ENCODE measurements at places on chromosomes 3 and 15.

- DNase-seq, result no peak
Measured at GRCh38 chr3:99873269-99874102, 55.8 kb downstream of the CMSS1 start.

DNA sequence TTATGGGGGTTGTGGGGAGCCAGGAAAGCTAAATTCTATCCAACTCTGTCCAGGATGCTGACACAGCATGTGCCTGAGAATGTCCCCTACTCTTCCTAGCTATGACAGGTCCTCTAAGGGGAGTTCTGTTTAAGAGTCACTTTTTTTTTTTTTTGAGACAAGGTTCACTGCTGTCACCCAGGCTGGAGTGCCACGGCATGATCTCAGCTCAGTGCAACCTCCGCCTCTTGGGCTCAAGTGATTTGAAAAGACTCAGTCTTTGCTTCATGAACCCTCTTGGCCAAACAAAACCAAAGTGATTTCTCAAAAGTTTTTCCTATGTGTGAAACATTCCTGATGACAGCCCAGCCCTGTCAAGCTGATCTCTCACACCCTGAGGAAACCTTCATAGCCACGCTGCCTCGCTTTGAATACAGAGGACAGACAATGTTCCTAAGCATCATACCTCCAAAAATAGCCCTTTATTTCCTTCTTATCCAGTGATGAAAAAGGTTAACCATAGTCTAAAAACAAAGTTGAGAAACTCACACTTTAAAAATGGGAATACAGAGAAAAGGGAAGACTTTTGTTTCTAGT, 105.5 kb upstream of the PROK2 start:
- DNase-seq, result no peak

- no peak for DNase-seq
Measured at GRCh38 chr15:90315278-90315982, 36.7 kb upstream of the ZNF774 start.

- DNase-seq, result no peak
Measured at GRCh38 chr15:47412136-47412535, 305.2 kb upstream of the SEMA6D start.

DNA sequence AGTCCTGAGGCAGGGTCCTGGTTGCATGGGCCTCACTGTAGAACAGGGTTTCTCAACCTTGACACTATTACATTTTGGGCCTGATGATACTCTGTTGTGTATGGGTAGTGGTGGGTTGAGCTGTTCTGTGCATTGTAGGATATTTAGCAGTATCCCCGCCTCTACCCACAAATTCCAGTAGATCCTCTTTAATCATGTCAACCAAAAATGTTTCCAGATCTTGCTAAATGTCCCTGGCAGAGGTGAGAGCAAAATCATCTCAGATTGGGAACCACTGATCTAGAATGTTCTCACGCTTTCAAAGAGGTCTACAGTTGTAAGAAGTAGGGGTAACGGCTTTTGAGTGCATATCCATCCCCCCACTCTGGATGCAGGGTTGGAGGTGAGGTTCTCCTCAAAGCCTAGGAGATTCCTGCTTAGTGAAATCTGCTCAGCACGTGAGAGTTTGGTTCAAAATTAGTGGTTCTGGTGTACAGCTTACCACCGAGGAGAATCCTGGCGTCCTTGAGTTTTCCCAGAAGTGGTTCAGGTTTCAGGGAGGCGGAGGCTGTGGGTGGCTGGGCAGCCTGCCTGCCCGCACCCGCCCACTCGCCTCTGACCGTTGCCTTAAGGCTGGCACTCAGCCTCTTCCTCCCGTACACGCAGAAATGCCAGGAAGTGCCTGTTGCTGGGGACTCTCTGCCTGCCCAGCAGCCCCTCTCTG, 5.3 kb downstream of the ACVR2B start:
- DNase-seq, result no peak

GRCh38 chr3:9420850-9421549, 23.6 kb downstream of the SETD5 start:
- DNase-seq, result no peak

DNA sequence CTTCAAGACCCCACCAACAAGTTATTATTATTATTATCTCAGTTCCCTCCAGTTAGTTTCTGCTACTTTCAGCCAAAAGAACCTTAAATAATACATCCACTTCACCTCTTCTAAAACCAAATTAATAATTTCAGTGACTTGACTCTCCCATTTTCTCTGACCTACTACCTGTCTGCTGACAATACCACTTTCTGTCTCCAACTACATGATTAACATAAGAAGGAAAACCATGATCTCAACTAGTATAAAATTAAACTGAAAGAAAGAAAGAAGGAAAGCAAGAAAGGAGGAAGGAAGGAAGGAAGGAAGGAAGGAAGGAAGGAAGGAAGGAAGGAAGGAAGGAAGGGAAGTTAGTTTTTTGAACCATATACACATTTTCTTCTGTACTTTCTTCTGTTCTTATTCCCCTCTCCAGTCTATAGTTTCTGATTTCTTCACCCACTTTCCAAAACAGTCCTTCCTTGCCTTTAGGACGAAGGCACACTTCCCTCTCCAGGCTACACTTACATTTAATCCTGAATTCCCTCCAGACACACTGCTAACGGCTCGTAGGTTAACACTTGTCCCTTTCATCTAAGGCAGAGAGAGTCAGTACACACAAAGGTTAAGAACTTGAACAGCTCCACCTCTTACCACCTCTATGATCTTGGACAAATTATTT, 79.5 kb upstream of the GUCA1C start:
- DNase-seq, result no peak

DNA sequence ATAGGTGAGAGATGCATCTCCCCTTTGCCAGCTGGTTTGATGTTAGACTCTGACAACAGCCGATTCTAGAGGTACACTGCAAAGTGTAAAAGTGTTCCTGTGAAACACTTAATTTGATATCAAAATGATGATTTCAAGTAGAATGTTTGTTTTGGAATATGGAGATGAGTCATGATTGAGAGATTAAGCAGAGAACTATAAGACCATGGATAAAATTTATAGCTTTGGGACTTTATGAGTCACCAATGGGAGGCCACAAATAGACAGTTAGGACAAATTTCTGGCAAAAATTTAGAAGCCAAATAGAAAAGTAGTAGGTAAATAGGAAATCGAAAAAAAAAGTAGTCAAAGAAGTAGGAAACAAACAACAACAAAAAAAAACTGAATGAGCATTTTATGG, 672.5 kb downstream of the NSUN3 start:
- DNase-seq, result no peak

GRCh38 chr3:177538750-177539730, 341.8 kb upstream of the TBL1XR1 start:
- DNase-seq, result no peak

DNA sequence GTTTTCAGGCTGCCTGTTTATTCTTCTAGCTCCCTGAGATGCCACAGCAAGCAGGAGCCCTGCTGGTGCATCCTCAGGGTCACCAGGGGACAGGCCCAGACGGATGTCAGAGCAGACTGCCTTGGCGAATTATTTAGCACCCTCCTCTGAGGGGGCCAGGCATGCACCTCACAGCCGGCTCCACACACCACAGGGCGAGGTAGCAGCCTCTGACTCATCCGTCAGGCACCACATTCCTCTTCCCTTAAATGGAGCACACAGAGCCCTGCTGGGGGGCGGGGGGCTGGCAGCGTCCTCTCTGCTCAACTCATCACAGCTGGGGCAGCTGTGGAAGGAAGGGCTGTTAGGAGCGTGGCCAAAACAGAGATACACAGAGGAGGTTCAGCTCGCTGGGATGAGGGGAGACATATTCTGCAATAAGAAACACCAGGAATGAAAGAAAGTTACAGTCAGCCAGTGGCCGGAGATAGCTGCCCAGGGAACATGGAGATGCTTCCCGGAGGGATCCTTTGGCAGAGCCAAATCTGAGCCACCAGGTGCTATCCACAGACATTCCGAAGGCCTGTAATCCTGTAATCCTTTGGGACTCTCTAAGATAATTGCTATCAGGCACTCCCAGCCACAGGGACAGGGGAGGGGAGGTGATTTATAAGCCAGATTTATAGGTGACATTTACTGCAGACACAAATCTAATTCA, 13.9 kb upstream of the PRICKLE2 start:
- DNase-seq, result peak; percentile 24

DNA sequence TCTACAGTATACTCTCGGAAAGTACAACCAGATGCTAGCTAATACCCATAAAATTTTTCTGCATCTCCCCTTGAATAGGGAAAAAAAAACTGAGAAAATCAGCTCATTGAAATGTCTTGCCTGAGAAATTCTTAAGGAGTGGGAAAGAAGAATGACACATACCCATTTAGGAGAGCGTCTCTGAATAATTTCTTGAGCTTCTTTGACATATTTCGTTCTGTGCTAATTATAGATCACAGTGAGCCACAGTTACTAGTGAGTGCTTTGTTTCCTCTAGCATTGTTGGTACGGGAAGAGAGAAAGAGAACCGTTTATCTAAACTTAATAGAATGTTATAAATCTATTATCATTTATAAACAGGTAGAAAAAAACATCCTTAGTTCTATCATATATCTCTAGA, 588.4 kb downstream of the UNC13C start:
- DNase-seq, result no peak
